ENCODE measurements at places on chromosomes 5 and 9.

GRCh38 chr5:152861231-152861630, 456.2 kb upstream of the NMUR2 start:
- no peak for DNase-seq

DNA sequence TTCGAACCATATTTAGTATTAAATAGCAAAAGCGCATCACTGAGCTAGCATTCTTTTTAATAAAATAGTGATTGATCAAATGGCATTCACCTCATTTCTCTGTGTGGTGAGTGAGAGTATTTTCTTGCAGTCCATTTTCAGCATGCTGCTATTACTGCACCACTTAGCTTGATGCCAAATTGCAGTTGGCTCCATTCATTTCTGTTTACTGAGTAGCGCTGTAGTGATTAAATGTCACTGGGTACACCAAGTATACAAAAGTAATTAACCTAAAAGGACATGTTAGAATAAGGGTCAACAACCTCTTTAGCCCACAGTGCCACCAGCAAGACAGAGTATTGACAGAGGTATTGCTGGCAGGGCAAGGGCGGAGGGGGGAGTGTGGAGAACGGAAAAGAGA, 122.0 kb downstream of the TLE4 start:
- no peak for DNase-seq

DNA sequence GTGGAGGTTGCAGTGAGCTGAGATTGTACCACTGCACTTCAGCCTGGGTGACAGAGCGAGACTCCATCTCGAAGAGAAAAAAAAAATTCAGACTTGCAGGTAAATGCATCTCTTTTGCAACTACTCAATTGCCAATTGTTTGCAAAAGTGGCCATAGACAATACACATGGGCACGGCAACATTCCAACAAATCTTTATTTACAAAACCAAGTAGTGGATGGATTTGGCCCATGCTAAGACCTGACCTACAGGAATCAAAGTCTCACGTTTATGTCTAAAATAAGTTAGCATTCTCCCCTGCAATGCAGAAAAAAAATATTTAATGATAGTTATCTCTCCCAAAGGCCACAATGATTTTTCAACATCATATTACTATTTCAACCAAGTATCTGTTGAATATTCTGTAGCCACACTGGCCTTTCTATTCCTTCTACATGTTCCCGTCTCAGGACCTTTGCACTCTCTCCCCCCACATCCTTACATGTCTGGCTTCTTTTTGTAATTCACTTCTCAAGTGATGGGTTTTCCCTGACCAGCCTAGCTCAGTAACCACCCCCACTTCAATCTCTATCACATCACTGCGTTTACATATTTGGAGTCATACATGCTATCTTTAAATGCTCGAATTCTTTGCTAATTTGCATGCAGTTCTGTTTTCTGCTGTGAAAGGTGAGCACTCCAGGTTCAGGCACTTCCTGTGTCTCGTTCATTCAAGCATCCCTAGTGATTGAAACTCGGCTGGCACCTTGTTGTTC, 54.2 kb downstream of the FNBP1 start:
- DNase-seq: no peak

GRCh38 chr5:133219296-133219695, 167.5 kb downstream of the HSPA4 start:
- DNase-seq: no peak

DNA sequence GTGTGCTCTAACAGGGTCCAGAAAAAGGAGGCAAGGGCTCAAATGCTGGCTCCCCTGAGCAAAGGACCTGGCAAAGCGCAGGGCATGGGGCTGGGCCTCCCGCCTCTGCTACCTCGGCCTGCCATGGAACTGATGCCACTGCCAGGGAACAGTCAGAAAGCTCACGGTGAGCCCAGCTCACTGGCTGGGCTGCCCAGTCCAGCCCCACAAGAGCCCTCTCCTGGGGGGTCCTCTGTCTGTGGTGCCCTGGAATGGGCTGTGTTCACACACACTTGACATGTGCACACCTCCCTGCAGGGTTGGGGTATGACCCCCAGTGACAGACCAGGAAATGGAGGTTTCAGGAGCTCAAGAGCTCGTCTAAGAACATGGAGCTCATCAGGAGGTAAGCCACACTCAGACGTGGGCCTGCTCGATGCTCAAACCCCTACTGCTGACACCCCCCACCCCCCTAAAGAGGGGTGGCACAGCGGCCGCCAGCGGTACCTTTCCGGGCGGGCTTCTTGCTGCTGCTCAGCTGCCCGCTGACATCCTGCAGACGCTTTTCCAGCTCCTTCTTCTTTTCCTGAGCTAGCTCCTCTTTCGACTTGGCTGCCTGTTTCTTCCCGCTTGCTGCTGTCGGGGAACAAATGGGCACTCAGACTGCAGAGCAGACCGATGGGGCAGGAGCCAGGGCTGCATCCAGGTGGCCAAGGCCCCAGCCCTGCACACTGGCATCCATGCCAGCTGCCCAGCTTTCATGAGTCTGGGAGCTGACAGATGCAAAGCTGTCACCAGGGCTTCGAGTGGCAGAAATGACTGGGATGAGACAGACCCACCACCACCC, 9.1 kb downstream of the BRD3OS start:
- DNase-seq: no peak

GRCh38 chr9:21744320-21744719, 58.1 kb upstream of the MTAP start:
- DNase-seq: no peak

GRCh38 chr9:29564564-29564963, 1991.3 kb upstream of the C9orf72 start:
- no peak for DNase-seq

DNA sequence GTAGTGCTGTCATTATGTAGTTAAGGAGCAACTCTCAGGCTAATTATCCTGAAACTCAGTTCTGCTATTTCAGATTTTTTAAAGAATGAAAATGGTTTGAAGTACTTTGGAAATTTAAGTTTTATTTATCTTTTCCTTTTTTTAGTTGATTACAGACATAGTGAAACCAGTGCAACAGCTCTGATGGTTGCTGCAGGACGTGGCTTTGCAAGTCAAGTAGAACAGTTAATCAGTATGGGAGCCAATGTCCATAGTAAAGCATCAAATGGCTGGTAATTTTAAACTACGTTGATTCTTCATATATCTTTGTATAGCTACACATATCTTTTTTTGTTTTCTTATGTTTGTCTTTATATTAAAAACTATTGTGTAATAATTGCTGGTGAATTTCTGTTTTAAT, 34.9 kb downstream of the YTHDC2 start:
- DNase-seq: no peak
